ENCODE measurements at places on chromosomes 13 and 19. TPM values are rescaled to one million over a fixed set of nuclear protein-coding genes. Genes with fewer than 3 reads are reported as not detected.

GRCh38 chr13:35964011-35964862, 166.9 kb downstream of the DCLK1 start:
- DNase-seq: no peak

DNA sequence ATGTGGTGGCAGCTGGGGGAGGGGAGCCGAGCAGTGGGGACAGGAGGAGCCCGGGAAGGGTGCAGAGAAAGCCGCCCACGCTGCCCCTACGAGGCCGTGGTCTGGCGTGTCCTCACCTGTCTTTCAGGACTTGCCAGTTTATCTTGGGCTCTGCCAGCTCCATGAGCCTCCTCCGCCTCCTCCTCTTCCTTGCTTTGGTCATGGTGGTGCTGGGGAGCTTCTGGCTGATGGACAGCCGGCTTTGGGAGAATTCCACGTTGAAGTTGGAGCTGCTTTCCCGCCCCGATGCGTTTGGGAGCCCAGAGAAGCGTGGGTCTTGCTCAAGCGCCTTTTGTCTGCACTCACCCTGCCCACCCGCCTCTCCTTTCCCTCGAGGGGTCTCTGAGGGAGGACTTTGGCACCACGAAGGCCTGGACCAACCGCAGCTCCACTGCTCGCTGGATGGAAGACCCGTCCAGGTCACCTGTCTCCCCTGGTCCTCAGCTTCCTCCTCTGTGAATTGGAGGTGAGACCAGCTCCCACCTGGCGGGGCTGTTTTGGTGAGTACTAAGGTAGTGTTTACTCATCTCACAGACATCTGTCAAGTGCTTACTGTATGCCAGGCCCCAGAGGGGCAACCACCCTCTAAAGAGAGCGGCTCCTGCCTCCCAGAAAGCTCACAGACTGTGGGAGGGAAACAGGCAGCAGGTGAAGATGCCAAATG, 29.7 kb upstream of the MIER2 start:
- DNase-seq: no peak

- DNase-seq: no peak
These were observed 8.0 kb upstream of the ZNF358 start for GRCh38 chr19:7507884-7508283.

- DNase-seq: no peak
These were observed at the start of gene TEX26 for GRCh38 chr13:30932481-30933353. TSS of gene TEX26 (plus strand) at chr13:30932656. CDS start at chr13:30932716, 60 bp downstream.

DNA sequence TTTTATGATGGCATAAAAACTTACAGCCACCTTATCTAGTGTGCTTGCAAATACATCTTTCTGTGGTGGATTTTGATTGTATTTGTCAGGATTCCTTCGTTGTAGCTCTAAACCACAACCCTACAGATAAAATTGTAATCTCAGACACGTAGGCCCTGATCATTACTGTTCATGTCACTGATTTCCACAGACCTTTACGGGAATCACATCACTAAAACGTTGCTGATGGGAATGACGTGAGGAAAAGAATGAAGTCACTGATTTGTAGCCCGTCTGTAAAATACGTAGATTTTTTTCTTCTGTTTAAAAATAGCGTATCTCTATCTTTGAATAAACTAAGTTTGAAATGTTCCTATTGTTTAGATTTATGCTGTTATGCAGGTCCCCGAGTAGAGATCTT, 399.2 kb downstream of the MYO16 start:
- DNase-seq: no peak

Gene SETDB2
- total RNA-seq: 9.9 TPM

- no peak for DNase-seq
These were observed 147.0 kb downstream of the DCT start for GRCh38 chr13:94332359-94333096.

- no peak for DNase-seq
These were observed 4.8 kb downstream of the SYT5 start for GRCh38 chr19:55175117-55175867.

DNA sequence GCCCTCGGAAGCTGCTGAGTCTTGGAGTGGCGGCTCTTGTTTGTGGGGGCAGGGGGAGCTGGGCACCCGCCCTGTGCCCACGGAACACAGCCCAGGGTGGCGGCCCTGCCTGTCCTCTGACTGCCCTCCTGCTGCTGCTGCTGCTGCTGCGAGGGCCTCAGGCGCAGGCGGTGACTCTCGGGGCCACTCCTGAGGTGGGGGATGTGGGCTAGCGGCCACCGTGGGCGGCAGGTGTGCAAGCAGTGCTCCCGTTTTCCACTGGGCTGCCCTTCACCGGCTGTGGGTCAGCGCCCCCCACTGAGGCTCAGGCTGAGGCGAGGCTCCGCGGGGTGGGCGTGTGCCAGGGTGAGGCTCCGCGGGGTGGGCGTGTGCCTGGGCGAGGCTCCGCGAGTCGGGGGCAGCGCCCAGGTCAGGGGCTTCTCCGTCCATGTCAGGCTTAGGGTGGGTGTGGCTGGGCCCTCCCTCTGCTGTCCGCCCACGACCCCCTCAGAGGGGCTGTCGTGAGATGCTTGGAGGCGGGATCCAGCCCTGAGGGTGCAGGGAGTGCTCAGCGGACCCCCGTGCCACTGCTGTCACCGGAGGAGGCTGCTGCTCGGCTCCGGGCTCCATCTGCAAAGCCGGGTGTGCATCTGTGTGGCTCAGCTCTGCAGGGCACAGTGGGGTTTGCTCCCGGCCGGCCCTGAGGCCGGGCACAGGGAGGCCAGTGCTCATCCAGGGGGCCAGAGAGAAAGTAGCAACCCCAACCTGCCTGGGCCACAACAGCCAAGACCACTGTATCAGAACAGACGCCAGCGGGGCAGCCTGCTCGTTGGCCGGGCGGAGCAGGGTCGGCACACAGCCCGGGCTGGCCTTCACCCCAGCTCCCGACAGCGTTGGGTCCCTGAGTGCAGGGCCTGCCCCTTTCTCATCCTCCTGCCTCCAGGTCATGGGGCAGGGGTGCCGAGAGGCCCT, 14.5 kb downstream of the CSNK1G2 start:
- no peak for DNase-seq

Gene ZNF730
- 6.8 TPM for total RNA-seq

Gene SYDE1
- total RNA-seq: 6.9 TPM

GRCh38 chr13:100940658-100941057, 266.1 kb upstream of the TMTC4 start:
- no peak for DNase-seq

DNA sequence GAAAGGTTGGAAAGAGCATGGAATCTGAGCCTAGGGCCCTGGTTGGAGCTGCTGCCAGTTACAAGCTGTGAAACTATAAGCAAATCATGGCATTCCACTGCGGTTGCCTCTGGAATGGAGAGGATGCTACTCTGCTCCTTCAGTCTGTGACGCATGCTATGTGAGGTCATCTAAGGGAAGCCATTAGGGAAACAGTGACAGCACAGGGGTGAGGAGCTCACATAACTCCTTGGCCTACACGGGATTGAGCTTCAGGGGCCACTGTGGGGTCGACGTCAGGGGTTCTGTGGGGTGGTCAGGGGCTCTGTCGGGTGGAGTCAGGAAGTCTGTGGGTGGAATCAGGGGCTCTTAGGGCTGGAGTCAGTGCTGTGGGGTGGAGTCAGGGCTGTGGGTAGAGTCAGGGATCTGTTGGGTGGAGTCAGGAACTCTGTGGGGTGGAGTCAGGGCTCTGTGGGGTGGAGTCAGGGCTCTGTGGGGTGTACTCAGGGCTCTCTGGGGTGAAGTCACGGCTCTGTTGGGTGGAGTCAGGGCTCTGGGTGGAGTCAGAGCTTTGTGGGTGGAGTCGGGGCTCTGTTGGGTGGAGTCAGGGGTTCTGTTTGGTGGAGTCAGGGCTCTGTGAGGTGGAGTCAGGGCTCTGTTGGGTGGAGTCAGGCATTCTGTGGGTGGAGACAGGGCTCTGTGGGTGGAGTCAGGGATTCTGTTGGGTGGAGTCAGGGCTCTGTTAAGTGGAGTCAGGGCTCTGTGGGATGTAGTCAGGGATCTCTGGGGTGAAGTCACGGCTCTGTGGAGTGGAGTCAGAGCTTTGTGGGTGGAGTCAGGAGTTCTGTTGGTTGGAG, 35.8 kb upstream of the MEDAG start:
- DNase-seq: peak; percentile 92

GRCh38 chr13:51636349-51636890, 52.2 kb downstream of the WDFY2 start:
- DNase-seq: no peak

Gene PEG3
- total RNA-seq: 37.3 TPM

Gene SBK2
- not detected for total RNA-seq

- DNase-seq: no peak
These were observed 1.7 kb downstream of the MYO1F start for GRCh38 chr19:8575467-8575997.

DNA sequence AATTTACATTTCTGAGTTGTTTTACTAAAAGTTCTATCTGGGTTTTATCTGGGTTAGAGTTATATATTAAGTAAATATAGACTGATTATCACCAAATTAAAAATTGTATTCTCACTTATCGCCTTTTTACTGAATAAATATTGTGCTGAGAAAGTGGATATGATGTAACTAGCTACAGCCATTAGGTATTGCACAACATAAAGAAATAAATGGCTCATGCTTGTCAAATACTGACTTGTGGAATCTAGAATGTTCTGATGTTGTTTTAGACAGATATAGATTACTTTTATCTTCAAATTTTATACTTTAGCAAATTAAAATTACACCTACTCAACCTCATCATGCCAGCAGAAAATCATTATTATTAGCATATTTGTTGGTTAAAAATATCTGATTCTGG, 1277.1 kb upstream of the MIR17HG start:
- DNase-seq: no peak

GRCh38 chr19:2271234-2272103, 10.5 kb downstream of the PEAK3 start:
- DNase-seq: no peak

GRCh38 chr13:97431171-97431764, 2.7 kb upstream of the RAP2A start:
- DNase-seq: no peak

DNA sequence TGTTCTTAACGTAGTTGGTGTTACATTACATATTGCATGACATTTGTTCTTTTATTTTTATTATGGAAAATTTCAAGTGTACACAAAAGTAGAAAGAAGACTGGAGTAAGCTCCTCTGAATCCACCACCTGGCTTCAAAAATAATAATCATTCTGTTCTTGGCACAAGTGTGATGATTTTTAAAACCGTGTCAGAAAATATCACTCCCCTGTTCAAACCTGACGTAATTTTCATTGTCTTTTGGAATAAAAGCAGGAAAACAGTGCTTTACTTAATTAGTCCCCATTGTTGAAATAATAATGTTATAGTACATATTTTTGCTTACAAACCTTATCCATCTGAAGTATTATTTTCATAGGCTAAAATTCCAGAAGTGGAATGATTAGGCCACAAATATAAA, 41.3 kb upstream of the SCEL start:
- DNase-seq: no peak

Gene ZNF135
- total RNA-seq: 9.5 TPM

DNA sequence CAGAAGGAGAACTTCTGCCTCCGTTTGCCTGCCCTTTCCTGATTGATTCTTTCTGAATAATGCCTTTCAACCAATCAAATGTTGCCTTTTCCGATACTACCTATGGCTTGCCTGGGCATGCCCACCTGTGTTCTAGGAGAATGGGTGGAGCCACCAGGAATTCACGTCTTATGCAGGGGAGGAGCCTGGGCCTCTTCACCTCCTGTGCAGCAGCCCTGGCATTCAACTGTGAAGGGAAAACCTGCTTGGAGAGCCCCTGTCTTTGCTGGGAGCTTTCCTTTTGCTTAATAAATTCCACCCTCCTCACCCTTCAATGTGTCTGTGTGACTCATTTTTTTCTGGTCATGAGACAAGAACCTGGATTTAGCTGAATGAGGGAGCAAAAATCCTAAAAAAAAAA, 730.7 kb downstream of the UQCRFS1 start:
- no peak for DNase-seq

Gene DLL3
- 0.20 TPM for total RNA-seq

Gene KLK2
- not detected for total RNA-seq

- DNase-seq: no peak
These were observed 35.5 kb upstream of the SLC15A1 start for GRCh38 chr13:98787996-98788395.

Data from skin of body (tissue), 3 donors.